ENCODE measurements at places on chromosomes 11 and 22.

DNA sequence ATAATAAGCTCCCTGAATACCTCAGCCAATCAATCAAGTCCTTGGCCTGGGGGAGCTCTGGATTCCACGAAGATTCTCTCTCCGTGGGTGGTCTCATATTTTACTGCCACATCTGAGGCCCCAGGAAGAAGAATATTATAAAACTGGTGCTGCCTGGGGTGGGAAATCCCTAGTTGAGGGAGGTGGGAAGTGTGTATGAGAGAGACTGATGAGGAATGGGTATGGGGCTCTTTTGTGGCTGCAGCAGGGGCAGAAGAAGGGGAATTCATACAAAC is 71.5 kb downstream of the SYN3 start:
- DNase-seq = no peak

DNA sequence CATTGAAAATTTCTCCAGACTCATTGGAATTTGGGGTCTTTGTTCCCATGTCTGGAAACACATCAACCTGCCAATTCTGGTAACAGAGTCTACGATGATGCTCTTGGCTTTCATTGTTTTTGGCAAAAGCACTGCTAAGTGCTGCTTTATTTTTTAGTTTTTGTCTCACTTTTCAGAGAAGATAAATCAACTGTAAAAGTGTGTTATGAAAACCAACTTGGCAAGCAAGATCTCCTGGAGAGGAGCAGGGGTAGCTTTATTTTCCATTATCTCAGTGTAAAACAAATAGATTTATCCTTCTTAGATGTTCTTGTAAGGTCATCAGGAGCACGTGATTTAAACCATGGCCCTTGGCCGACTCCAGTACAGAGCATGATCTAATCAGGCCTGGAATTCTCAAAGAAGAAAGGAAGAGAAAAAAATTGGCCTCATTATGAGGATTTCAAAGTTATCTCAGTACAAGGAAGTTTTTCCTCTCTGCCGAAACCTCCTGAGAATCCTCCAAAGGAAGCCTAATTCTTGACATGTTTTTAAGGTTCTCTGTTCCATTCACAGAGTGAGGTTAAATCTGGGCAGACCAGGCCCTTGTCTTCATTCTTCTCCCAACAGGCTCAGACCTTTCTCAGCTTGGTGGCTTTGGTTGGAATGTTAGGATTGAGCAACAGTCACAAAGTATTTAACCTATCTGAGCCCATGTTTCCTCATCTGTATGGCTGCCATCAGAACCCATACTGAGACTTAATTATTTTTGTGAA is 16.4 kb upstream of the PAMR1 start:
- DNase-seq = no peak

GRCh38 chr11:100827934-100828661 is 141.0 kb downstream of the ARHGAP42 start:
- no peak for DNase-seq

GRCh38 chr22:24521791-24522245 is 26.7 kb downstream of the UPB1 start:
- DNase-seq = no peak

GRCh38 chr11:88015170-88015569 is 160.1 kb downstream of the RAB38 start:
- no peak for DNase-seq

DNA sequence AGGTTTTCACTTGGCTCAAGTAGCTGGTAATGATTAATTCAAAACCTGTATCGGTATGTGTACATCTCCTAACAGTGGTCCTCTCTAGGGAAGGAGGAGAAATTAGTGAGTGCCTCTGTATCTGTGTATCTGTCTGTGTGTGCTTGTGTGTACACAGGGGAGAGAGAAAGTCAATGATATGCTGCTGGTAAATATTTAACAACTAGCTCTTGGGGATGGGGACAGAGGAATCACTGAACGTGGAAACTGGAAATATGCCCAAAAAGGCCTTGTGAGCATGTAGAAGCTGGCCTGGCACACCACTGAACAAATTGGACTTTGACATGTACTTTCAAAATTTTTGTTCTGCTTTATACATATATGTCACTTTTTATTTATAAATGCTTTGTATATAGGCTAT is 214.0 kb upstream of the SYN3 start:
- DNase-seq = no peak

GRCh38 chr11:80350541-80350940 is 909.7 kb upstream of the TENM4 start:
- no peak for DNase-seq

DNA sequence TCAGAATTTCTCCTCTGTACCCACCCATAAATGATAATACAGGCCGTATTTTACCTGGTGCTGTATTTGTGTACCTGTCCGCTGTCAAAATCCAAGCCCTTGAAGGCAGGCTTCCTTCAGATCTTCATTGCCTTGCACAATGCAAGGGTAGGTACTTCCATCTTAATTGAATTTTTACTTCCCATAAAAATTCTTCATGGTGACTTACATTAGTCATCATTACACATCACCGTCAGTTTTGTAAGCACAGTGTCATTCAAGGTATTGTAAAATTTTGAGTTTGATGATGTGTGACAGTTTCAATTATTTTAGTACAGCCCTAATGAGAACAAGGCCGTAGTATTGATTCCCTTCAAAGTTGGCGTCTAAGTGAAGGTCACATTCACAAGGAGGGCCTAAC is 770 bp upstream of the TSG101 start:
- DNase-seq = no peak

DNA sequence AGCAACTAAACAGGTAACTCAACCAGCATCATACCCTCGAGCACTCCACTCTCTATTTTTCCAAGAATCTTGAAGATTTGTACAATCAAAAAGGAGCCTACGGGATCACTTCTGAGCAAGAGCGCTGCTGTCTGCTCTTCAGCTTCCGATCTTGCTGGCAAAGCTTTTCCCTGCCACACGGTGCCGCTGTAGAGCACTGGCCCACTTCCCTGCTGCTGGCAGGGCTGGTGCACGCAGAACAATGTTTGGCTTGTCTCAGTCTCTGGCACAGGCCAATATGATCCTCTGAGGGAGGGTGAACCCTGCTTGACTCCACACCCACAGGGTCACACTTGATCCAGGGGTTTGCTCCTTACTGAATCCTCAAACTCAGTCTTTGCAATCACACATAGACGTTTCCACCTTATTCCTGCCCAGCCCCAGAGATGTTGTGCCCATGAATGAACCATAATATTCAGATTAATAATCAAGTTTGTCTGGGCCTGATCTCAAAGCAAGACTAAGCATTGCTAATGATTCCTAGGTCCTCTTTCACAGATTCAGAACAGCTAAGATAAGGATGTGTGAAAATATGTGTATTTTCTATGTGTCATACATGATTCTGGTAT is 536.6 kb downstream of the SOX6 start:
- no peak for DNase-seq

- no peak for DNase-seq
These were observed 928 bp downstream of the FBXO7 start for GRCh38 chr22:32475468-32476010.

GRCh38 chr11:82890936-82891335 is 9.3 kb downstream of the PRCP start:
- DNase-seq = no peak

GRCh38 chr22:46414704-46415103 is 79.2 kb downstream of the TRMU start:
- no peak for DNase-seq

DNA sequence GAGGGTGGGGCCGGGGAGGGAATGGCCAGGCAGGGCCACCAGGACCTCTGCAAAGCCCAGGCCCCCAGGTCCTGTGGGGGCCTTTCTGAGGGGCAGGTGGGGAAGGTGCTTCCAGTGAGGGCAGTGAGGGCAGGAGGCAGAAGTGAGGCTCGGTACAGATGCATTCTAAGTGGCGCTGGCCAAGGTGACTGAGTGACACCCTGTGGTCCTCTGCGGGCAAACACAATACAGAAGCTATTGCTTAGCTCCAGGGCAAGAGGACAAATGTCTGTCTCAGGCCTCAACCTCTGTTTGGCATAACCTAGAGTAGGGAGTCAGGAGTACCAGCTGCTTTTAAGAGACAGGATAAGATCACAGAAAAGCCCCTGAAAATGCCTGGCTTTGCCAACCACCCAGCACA is 31.3 kb downstream of the B3GAT1 start:
- no peak for DNase-seq

DNA sequence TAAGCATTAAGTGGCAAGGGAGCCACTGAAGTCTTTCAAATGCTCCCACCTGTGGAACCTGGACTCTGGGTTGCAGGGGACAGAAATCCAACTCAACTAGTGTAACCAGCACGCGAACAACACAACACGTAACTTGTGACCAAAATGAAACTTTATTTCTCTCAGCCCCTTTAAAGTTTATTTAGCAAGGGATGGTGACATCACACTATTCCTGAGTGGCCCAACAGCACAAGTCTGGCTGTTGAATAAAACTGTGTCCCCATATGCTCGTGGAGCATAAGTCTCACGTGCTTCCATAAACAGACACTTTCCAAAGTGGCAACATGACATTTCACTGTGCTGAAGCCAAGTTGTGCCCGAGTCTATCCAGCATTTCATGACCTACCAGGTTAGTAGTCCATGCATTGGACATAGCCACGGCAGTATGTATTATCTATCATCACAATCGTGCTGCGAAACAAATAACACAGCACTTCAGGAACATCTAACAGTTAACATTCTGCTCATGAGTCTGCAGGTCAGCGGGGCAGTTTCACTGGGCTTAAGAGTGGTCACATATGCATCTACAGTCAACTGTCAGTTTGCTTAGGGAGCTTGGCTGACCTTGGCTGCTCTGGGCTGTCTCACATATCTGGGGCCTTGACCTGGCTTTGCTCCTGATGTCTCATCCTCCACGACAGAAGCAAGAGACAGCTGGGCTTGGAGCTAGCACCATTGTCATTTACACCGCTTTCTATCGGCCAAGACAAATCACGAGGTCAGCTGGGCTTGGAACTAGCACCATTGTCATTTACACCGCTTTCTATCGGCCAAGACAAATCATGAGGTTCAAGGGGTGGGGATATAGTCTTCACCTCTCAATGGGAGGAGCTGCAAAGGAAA is 35.0 kb upstream of the LMO2 start:
- no peak for DNase-seq

DNA sequence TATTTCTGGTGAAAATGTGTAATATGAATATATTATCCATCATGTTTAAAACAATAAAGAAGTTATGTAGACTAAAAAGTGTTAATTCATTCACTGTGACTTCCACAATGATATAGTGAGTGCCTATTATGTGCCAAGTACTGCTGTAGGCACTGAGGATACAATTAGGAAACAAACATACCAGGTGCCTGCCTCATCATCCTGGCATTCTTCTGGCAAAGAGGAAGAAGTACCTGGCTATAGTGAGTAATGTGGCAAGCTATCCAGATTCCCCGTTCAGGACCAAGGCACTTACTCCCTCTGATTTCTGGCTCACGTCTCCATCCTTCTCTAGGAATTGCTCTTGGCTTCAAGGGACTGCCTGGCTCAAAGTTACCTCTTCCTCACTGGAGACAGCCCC is 77.5 kb upstream of the CLMP start:
- no peak for DNase-seq

DNA sequence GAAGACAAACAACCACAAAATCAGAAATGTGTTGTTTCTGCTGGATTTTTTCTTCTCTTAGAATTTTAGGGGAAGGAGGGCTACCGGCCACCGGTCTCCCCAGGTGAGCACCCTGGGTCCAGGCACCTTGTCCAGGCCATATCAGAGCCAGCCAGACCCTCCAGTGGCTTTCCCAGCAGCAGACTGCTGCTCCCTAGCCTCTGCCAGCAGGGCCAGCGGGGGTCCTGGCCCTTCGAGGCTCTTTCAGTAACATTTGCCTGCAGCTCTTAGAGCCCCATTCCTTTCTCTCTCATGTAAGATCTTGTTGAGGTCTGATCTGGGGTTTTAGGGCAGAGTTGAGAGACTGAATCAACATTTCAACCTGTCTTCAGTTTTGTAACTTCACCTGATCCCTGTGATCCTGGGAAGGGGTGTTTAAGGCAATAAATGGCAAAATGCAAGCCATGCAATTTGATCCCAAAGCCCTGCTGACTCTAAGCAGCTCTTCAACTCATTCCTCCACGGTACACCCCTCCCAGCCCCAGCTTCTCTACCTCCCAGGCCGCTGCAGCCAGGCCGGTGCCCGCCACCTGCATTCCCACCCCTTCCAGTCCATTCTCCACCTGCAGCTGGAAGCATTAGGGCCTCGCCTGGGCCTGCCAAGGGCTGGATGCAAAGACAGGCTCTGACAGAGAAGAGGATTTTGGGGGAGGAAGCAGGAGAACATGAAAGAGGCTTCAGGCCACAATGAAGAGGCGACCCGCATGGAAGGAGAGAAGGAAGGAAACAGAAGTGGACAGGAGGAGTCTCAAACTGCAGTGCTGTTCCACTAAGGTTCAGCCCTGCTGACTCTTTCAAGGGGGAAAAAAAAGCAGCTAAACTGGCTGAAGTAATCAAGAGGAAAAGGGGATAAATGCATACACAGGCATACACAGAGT is 113.0 kb upstream of the FGF3 start:
- no peak for DNase-seq

DNA sequence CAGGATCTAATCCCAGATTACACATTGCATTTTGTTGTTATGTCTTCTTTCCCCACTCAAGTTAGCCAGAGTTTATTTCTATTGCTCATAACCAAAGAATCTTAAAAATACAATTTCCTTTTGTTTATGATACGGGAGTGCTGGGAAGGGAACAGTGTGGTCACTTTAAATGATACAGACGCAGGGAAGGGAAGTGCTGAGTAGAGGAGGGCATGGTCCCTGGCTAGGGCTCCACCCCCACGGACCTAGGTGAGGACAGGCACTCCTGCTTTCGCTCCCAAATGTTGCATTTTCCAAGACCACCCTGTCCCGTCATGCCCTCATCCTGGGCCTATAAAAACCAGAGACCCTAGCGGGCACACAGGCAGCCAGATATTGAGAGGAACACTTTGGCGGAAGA is 30.6 kb upstream of the NARS2 start:
- no peak for DNase-seq

DNA sequence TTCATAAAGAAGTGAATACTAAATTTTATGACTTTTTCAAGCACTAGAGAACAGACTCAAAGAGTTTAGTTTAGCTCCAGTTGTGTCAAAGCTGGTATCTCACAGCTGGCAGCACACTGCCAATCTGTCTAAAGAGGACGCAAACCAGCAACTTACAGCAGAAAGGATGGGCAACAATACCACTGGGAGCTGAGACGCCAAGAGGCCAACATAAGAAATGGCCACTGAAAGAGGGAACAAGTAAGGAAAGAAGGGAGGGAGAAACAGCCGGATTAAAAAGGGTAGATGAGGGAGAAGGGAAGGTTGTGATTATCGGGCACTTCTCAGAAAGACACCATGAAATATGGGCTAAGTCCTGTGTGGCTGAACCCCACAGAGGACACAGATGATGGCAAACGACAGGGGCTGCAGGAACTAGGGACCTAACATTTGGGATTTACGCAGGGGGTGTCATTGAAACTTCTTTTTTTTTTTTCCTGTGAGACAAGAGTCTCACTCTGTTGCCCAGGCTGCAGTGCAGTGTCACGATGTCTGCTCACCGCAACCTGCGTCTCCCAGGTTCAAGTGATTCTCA is 41.7 kb downstream of the SERPIND1 start:
- DNase-seq = no peak

DNA sequence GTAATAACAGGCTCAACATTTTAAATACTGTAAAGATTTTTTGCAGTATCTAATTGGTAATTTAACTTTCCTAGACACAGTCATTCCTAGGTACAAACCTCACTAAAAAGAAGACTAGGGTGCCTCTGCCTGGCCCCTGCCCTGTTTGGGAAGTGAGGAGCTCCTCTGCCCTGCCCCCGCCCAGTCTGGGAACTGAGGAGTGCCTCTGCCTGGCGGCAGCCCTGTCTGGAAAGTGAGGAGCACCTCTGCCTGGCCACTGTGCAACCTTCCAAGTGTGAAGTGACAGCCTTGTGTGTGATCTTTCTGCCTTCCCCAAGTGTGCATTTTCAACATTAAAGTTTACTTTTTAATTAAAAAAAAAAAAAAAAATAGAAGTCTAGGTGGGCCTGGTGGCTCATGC is 4.2 kb downstream of the CHORDC1 start:
- no peak for DNase-seq
